ENCODE measurements at places on chromosomes 3 and 15.

DNA sequence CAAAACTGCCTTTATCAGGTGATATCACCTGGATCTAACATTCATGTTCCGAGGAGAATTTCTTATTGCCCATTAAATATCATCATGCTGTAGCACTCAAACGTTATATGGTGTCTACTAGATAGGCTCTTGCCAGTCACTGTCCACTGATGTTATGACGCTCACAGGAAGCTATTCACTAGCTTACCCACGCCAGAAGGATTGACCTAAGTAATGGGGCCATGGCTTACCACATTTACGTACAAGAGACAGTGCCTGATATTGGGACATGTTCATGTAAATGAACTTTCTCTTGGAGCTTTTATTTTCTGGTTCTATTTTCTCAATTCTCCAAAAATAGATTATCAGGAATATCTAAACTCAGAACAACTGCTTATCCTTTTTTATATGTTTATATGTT lies 91.7 kb upstream of the NAALADL2 start:
- H3K4me1 ChIP-seq: peaks cover 39% of the 10 kb centered on the region
- DNase-seq: no peak
- no peak overlapping the region for H3K4me3 ChIP-seq
- H3K27me3 ChIP-seq: no peaks in the 10 kb centered on the region
- no peaks in the 10 kb centered on the region for H3K36me3 ChIP-seq

DNA sequence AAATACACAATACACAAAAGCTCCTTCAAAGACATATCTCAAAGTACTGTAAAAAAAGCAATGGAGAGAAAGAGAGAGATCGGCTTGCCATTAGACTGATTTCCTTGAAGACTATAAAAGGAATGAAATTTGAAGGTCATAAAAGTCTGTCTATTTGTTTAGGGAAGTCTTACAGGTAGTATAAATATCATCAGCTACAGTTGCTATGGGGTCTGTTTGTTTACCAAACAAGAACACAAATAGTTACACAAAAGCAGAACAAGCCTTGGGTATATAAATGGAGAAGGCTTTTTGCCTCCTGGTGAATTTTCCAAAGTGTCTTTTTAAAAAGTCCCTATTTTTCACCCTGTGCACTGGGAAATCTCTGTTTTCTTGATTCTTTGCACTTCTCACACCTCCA lies 552.3 kb downstream of the FOXP1 start:
- H3K36me3 ChIP-seq: no peaks in the 10 kb centered on the region
- H3K4me3 ChIP-seq: no peak overlapping the region
- H3K4me1 ChIP-seq: peaks cover 42% of the 10 kb centered on the region
- H3K27me3 ChIP-seq: no peaks in the 10 kb centered on the region
- peak; percentile 36 for DNase-seq

GRCh38 chr15:56524915-56525314 lies 60.0 kb upstream of the MNS1 start:
- H3K27me3 ChIP-seq: peaks cover 10% of the 10 kb centered on the region
- no peak overlapping the region for H3K27ac ChIP-seq
- no peak overlapping the region for H3K4me3 ChIP-seq
- H3K4me1 ChIP-seq: no peaks in the 10 kb centered on the region
- H3K36me3 ChIP-seq: no peaks in the 10 kb centered on the region
- no peak for DNase-seq

DNA sequence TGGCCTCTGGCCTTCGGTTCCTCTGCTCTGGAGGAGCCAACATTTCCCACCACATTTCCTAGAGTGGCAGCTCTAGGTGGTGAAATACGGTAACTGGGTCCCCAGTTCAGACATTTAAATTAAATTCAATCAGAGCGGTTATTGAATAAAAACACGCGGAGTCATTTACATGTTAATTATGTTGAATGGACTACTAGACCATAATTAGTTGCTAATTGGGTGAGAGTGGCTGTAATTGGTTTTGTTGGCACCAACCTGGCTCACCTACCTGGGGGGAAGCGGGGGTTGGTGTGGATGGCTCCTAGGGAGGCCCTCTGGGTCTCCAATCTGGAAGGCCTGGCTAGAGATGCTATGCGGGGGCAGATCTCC lies 12.7 kb downstream of the SEMA3F start:
- H3K36me3 ChIP-seq: no peaks in the 10 kb centered on the region
- H3K4me3 ChIP-seq: no peak overlapping the region
- H3K27ac ChIP-seq: peak overlapping the region; percentile 96
- peaks cover 82% of the 10 kb centered on the region for H3K4me1 ChIP-seq
- no peak for DNase-seq
- no peaks in the 10 kb centered on the region for H3K27me3 ChIP-seq

DNA sequence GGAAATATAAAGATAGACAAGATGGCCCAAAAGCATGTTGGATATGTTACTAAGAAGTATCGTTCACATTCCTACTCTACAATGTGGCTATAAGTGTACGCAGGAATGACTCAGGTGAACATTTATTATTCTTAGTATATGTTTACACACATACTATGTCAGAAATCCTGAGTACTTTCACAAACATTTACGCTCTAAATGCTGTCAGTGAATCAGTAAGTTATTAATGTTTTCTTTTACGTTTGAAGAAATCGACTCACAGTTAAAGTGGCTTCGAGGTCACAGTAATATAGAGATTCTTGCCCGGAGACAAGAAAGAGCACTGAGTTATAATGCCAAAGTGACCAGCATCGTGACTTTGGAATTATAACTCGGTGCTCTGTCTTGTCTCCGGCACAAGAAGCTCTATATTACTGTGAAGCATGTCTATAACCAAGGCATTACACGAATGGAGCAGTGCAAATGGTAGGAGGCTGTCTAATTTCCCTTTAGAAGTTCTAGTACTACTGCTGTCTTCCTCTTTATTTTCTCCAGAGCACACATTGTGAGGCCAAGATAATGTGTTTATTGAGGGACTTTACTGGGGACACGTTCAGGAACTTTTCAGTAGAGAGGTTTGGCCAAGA lies 61.8 kb upstream of the P3H2 start:
- peak overlapping the region; percentile 96 for H3K27ac ChIP-seq
- peaks cover 56% of the 10 kb centered on the region for H3K4me1 ChIP-seq

All from PC-3 (cell line).